M059J (cell line): ENCODE measurements at places on chromosomes 3 and 15. TPM values are rescaled to one million over a fixed set of nuclear protein-coding genes. Genes with fewer than 3 reads are reported as not detected.

DNA sequence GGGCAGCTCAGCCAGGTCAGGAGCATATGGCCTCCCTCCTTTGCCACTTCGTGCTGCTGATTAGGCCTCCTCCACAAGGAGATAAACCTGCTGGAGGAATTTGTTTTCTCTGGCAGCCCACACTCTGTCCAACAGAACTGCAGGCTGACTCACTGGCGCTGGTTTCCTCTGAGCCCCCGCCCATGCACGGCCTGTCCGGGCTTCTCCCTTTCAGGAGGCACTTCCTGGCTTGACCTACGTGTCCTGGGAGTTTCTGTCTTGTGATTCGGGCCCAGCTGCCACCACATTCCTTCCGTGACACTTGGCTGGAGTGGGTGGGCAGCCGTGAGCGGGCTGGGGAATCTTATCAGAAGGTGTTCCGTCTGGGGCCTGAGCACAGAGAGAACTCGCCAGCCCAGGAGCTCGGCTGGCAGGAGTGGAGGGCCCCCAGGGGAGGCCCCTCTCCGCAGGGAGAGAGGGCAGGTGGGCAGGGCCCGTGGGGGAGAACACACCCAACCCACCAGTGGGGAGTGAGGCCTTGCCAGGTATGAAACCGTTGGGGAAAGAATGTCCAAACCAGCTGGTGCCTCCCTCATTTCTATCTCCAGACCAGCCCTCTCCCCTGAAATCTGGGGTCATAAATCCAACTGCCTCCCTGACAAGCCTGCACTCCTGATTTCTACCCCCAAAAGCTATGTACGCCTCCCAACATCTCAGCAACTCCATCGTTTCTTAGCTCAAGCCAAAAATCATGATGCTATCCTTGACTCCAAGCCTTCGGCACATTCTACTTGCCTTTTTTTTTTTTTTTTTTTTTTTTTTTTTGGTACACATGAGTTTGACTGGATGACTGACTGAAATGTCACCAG, 110.6 kb upstream of the MEF2A start:
- DNase-seq: peak; percentile 95

DNA sequence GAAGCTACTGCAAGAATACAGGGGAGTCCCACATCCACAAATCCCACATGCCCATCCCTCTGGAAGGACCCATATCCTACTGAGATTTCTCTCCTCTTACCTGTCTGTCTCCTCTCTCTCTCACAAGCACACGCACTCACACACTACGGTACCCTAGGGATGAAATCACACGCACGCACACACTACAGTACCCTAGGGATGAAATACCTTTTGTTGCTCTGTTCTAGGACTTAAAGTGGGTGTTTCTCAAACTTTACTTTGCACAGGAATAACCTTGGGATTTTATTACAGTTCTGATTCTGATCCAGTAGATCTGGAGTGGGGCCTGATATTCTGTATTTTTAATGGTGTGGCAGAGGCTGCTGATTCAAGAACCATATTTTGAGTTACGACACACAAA, 622.2 kb upstream of the ZNF385D start:
- no peak for DNase-seq

The FBXO22 gene
- 35.8 and 57.4 TPM in 2 replicates for total RNA-seq

GRCh38 chr3:55567121-55567520, 80.0 kb upstream of the WNT5A start:
- DNase-seq: no peak
